GM06990 (cell line): ENCODE measurements at places on chromosomes 2 and 18.

DNA sequence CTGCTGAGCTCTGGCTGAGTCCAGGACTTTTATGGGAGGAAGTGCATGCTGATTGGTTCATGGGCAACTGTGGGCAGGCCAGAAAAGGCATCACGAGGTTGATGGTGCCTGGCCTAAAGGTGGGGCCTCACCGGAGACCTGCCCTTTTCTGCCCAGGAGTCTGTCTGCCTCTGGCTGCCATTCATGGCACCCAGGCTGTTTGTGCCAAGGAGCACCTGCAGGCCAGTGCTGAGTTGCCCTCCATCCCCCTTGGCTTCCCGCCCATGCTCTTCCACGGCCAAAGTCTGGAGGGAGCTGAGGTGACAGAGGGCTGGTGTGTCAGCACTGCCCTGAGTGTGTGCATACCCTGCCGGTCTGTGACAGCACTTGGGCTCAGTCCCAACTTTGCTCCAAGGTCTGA, 123.2 kb downstream of the PTH2R start:
- DNase-seq: no peak

DNA sequence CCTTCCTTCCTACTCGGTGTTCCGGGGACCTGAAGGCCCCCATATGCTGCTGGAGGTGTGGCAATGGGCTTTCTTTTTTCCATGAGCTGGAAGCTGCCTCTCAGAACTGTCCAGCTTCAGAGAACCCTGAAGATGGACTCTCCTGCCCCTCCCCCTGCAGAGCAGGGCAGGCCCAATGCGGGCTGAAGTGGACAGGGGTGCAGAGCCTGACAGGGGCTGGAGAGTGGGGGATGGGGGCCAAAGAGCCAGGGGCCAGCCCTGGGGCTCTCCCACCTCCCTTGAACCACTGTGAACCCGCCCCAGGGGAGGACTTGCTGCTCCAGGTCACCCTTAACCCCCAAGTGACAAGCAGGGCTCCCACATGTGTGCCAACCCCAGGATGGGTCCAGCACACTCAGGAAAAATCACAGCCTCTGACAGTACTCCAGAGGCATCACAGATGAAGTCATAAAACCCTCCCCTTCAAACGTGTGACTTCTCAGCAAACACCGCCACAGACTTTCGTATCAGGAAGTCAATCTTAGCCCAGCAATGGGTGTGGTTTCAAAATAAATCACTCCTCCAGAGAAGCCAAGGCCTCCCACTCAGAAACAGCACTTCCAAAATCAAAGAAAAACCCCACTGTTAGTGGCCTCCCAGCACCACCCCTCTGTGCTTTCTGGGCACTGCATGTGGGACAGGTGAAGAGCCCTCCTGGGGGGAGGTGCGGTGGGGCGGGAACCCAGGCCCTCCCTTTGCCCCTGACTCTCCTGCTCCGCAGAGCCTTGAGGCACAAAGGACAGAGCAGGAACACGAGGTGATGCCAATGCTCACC, 135.8 kb downstream of the HDAC4 start:
- peak; percentile 38 for DNase-seq

DNA sequence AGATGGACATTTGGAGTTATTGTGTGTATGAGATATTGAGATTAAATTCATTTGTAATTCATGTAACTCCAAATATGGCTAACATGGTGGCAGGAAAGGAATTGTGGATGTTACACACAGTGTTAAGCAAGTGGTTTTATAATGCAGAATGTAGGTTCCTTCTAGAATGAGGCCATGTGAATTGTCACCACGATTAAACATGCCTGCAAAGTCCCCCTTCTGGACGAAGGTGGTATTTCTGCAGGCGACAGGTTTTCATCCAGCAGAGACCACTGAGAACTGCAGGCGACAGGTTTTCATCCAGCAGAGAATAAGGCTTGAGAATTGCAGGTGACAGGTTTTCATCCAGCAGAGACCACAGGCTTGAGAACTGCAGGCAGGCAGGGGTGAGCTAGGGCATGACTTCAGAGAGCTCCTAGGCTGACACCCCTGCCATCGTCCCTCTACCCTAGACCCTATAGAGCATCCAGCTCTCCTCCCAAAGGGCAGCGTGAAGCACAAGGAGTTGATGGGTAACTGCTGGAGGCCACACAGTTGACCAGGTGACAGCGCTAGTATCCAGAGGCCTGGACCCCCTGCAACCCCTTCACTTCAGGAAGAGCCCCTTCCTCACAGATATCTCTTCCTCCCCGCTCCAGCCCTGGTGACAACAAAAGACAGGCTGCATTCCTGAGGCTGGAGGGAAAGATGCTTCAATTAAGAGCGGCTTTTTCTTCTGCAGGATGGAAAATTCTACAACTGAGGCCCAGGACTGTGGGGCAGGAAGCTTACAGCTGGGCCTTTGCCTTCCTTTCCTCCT, 175.8 kb downstream of the LOXHD1 start:
- no peak for DNase-seq

DNA sequence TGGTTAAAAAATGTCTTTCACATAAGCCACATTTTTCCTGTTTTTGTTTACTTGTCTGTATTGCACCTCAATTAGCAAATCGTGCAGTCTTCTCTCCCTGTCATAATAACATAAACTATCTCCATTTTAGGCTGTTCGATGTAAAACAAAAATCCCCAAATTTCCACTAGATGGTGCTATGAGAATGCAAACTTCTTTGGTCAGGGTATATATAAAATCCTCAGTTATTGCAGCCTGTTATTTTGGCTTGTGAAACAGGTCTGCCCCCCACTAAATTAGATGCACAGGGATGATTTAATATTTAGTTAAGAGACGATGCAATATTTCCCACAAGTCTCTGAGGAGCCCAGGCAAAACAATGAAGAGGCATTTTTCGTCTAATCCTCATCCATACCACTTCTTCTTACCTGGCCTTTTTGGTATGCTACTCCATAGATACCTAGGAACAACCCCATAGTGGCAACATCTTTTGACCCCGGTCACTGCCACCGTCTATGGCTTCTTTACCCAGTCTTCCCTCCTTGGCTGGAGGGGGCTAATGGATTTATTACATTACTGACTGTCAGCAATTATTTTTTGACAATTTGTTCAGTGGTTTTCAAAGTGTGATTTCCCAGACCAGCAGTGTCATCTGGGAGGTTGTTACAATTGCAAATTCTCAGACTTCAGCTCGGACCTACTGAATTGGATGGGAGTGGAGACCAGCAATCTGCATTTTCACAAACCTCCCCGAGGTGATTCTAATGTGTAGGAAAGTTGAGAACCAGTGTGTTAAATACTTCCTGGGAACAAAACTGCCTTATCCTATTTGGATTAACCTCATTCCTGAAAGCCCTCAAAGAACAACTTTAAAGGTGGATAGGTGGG, 117.4 kb upstream of the CWC22 start:
- DNase-seq: no peak

- peak; percentile 55 for DNase-seq
Measured at GRCh38 chr2:152565884-152566727, 151.2 kb downstream of the PRPF40A start.

GRCh38 chr2:72833084-72833714, 7.4 kb upstream of the EXOC6B start:
- no peak for DNase-seq

GRCh38 chr18:36211612-36212065, 24.3 kb downstream of the MOCOS start:
- no peak for DNase-seq
